ENCODE measurements at places on chromosomes 2 and 18.

- DNase-seq = no peak
Observed at GRCh38 chr2:151849413-151850010, 21.3 kb upstream of the ARL5A start.

GRCh38 chr18:58990720-58991119 lies 126.0 kb downstream of the ZNF532 start:
- DNase-seq = no peak

GRCh38 chr2:28219758-28220368 lies 172.8 kb upstream of the FOSL2 start:
- DNase-seq = no peak

DNA sequence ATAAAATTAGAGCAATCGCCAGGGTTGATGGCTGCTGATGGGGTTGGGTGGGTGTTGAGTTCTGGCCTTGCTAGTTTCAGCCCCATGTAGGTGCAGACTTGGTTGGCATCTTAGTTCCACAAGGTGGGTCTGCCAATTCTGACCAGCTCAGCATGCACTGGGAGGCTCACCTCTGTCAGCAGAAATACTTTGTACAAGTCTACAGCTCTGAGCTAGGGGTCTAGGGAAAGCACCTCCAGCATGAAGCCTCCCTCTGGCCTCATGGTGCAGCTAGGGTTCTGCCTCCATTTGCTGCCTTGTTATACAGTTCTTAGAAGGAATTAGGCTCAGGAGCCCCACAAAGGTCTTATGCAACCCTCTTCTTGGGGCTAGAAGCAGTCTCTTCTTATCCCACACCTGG lies 278.9 kb upstream of the HDAC4 start:
- no peak for DNase-seq

DNA sequence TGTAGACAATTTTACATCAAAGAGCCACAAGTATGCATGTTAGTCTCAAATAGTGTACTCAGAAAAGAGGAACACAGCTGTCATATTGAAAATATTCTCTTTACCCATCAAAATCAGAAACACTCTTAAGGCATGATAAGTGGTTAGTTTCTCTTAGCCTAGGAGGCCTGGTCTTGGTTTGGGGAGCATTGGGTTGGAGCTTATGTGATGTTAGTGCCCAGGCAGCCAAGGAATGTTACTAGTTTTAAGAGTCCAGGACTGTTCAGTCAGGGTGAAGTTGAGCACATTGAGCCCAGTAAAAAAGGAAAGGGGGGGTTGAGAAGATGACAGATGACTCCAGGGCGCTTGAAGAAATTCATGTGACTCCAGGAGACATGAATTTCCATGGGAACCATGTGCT lies 340.6 kb downstream of the HRH4 start:
- no peak for DNase-seq

- no peak for DNase-seq
Observed at GRCh38 chr2:218722876-218723785, 12.5 kb downstream of the TTLL4 start.

DNA sequence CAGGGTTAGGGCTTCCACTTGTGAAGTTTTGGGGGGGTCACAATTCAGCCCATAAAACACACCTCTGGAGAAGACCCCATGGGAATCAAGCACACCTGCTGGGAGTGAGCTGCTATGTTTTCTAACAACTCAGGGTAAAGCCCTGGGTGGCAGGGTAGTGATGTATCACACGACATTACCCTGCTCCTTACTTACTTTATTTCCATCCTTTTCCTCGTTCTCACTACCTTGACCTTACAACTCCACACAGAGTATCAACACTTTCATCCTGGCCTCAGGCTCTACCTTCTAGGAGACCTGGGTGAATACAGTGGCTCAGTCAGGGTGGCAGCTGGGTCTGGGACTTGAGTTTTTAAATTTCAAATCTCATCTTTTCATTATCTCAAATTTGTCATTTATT lies 290.3 kb downstream of the CYRIA start:
- no peak for DNase-seq

- DNase-seq = no peak
Observed at GRCh38 chr18:42477267-42477666, 522.2 kb downstream of the PIK3C3 start.

- DNase-seq = no peak
Observed at GRCh38 chr2:235162082-235162836, 210.4 kb downstream of the SH3BP4 start.

- DNase-seq = no peak
Observed at GRCh38 chr2:47095349-47096020, 59.6 kb downstream of the STPG4 start.

GRCh38 chr18:58359218-58359617 lies 269.7 kb downstream of the ALPK2 start:
- no peak for DNase-seq

DNA sequence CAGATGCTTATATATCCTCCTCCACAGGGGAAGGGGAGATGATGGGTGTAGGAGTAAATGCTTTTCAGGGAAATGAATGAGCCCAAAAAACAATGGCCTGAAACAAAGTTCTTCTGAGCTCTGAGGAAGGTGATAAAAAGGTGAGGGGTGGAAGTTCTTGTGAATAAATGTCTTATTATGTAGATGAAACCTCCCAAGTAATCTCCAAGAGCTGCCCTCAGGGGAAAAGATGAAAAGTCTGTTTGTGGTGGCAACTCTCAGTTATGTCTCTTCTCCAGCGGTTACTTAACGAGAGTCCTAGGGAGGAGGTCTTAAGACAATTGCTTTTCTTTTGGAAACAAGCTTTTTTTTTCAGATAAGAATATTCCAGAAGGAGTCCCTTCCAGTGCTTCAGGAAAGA lies 115.5 kb upstream of the CHAC2 start:
- DNase-seq = no peak

- DNase-seq = no peak
Observed at GRCh38 chr2:64405581-64406406, 48.2 kb upstream of the LGALSL start.

DNA sequence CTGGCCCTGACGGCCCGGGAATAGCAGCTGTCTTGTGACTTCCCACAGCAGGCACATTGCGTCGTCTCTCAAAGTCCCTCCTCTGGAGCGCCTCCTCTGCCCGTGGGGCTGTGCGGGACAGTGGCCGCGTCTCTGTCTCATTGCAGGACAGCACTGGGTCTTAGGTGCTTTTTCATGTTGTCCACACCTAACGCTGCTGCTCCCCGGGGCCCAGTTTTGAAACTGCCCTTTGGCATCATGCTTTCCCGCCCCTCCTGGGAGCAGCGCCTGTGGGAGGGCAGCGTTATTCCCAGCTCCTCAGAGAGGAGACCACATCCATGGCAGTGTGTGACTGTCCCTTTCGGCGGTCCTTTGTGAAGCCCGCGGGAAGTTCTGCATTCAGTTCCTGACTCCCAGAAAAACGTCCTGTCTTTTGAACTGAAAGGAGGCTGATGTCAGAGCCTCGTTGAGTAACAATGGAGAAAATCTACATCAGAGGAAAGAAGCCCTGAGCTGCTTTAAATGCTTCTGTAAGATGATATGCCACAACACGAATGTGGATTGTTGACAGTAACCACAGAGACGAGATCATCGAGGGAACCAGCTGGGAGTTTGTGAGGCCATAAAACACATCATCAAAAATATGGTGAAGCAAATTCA lies 226.0 kb downstream of the FAM210A start:
- no peak for DNase-seq

DNA sequence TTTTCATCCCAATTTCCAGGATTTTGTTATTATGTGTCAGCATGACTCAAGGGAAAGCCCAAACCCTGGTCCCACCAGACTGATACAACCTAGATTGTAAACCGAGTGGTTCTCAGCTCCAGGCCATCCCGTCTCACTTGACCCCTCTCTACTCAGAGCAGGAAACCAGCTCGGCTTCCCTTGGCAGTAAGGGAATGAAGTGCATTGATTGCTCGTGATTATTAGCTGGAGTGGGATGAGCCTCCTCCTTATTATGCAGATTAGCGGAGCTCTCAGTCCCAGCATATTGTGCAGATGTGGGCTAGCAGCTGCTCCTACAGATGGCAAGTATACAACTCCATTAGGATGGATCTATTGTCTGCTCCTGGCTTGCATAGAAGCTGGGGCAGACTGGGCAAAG lies 167.6 kb downstream of the LNPK start:
- DNase-seq = no peak

GRCh38 chr2:158677542-158677941 lies 117.6 kb upstream of the DAPL1 start:
- no peak for DNase-seq

- DNase-seq = no peak
Observed at GRCh38 chr2:17242813-17243485, 275.3 kb downstream of the RAD51AP2 start.

DNA sequence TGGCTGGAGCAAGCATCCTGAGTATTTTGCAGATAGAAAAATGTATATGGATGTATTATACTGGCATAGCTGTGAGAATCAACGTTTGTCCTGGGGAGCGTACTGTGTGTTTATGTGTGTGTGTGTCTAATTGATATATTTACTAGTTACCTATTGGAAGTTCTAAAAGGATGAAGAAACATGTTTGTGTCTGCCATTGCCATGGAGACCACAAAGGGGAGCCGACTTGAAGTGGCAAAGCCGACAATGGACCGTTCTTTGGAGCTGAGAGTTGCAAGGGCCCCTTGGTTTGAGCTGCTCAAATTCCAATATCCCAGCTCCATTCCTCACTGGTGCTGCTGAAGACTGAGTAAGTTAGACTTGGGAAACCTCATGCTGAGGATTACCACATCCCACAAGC lies 14.3 kb upstream of the SLC25A52 start:
- no peak for DNase-seq

- no peak for DNase-seq
Observed at GRCh38 chr2:229783108-229783721, 68.9 kb upstream of the DNER start.

DNA sequence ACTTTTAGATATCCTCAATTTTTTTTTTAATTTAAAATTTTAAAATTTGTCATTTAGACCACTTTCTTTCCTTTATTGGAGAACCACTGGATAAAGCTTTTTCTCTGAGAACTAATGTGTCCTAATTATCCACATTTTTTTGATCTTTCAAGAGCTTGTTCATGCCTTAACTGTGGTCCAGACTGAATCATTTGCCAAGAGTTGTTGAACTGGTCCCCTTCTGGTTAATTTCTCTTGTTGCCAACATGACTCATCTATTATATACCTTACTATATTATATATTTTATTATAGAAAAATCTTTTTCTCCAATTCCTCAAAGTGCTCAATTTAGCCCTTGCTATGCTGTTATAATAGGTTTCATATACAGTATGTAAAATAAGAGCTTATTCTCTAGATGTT lies 53.1 kb upstream of the TMEM87B start:
- DNase-seq = no peak

- DNase-seq = no peak
Observed at GRCh38 chr2:237411683-237412423, 2.1 kb downstream of the COL6A3 start.

- DNase-seq = no peak
Observed at GRCh38 chr2:88601286-88601685, 26.0 kb downstream of the EIF2AK3 start.

- no peak for DNase-seq
Observed at GRCh38 chr2:19810637-19811036, 91.1 kb downstream of the TTC32 start.

GRCh38 chr2:68845043-68845442 lies 26.2 kb downstream of the BMP10 start:
- no peak for DNase-seq

DNA sequence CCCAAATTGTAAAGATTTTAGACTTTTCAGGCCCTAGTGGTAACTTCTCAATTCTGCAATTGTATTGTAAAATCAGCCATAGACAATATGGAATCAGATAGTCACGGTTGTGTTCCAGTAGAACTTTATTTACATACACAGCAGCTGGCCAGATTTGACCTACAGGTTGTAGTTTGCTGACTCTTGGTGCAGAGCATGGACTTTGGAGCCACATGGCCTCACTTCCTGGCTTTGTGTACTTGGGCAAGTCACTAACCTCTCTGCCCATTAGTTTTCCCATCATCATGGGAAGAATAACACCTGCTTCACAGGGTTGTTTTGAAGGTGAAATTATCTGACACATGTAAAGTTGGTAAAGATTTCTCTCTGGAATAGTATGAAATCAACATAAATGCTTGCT lies 147.6 kb downstream of the TMEM200C start:
- DNase-seq = no peak

DNA sequence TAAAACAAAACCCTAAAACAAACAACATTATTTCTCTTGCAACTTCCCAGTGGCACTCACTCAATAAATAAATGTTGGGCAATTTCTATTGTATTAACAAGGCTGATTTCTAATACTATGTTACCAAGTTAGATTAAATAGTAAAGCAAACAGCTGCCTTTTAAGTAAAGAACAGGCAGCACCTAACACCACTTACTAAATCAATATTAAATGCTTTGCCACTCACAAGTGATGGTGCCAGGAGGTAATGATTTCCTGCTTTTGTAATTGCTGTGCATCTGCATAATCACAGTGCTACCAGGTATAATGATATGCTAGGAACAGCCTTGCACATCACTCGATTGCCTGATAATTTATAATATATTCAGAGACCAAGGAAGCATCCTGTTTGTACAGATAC lies 276.5 kb downstream of the NBAS start:
- no peak for DNase-seq
